ENCODE measurements at places on chromosomes 2 and 18. TPM values are rescaled to one million over a fixed set of nuclear protein-coding genes. Genes with fewer than 3 reads are reported as not detected.

DNA sequence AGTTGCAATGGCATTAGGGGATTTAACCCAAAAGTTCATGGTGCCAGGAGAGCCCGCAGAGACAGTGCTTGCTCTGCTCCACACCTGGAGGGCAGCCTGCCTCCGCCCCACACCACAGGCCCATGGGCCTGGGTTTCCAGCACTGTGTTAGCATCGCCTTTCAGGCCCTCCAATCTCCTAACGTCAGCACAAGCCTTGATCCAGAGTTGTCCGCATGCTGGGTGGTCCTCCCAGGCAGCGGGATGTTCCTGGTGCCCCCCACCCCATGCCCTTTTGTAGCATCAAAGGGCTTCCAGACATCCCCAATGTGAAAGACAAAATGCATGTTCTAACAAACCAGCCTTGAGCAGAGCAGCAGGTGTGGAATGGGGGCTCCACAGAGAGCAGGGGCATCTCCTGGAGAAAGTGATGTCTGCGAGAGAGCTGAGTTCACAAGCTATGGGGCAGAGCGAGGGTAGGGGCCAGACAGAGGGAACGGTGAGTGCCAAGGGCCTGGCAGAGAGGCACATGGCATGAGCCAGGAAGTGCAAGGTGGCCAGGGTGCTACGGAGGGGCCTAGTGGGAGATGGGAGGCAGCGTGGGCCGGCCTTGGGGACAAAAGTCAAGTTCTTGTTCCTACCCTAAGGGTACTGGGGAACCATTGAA, 119.2 kb downstream of the CYP26B1 start:
- DNase-seq, result no peak
- H3K4me1 ChIP-seq, result no peaks in the 10 kb centered on the region
- H3K27ac ChIP-seq, result no peak overlapping the region
- H3K27me3 ChIP-seq, result no peaks in the 10 kb centered on the region

GRCh38 chr2:11543337-11544216, 9.7 kb downstream of the GREB1 start:
- H3K27ac ChIP-seq, result no peak overlapping the region
- no peaks in the 10 kb centered on the region for H3K4me1 ChIP-seq
- no peaks in the 10 kb centered on the region for H3K36me3 ChIP-seq
- H3K4me3 ChIP-seq, result no peak overlapping the region
- no peak for DNase-seq
- peaks cover 30% of the 10 kb centered on the region for H3K27me3 ChIP-seq

NDUFV2 gene
- total RNA-seq, result 302 TPM

GRCh38 chr2:199848389-199849130, 2.4 kb downstream of the FTCDNL1 start:
- H3K27ac ChIP-seq, result no peak overlapping the region
- H3K4me1 ChIP-seq, result peaks cover 7% of the 10 kb centered on the region
- no peak overlapping the region for H3K4me3 ChIP-seq
- no peaks in the 10 kb centered on the region for H3K27me3 ChIP-seq
